ENCODE measurements at places on chromosomes 1 and 21.

DNA sequence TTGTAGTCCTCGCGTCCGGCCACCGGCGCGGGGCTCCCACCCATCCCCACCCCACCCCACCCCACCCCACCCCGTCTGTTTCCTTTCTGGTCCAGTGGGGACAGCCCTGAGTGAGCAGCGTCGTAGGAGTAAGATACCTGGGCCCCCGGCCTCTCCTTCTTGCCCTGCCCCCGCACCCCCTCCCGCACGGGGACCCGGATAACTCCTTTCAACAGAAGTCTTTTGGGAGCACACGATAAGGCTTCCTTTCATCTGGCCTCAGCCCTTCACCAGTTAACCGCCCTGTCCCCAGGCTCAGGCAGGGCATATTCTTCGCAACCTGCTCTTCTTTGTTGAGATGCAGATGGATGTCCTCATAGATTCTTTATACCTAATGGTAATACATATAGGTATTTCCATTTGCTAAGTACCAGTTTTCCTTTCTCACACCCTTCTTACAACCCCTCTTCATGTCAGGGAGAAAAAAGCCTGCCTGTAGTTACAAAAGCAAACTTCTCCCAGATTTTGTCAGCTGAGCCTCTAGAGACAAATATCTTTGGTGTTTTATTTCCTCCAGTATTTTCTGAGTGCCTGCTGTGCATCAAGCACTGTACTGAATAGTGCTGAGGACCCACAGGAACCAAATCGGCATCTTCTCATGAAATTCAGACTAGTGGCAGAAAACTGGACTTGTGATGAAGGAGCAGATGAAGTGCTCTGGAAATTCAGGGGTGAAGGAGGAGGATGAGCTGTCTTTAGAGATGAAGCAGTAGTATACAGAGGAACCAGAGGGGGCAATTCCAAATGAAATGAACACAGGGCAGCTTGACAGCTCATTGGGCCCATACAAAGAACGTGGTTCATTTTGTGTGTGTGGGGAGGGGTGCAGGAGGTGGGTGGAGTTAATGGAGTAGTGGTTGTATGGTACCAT lies 33.6 kb downstream of the SLC2A1 start:
- no peak for DNase-seq

DNA sequence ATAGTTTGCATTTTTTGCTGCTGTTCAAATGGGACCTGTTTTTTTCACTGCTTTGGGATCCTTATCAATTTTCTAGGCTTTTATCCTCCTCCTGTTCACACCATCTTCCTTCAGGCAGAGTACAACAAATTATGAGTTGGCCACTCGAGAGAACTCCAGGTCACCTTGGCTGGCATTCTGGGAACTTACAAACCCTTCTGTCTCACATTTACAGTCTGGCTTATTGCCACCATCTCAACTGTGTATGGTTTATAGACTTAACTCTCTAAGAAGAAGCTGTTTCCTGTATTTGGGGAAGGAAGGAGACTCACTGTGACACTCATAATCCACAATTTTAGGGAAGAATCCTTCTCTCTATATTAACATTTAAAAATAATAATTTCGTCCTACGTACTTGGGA lies 5.4 kb upstream of the ZNF691 start:
- no peak for DNase-seq

- DNase-seq: no peak
Observed at GRCh38 chr1:185526344-185527307, 207.6 kb upstream of the HMCN1 start.

GRCh38 chr1:28915031-28915895 lies 894 bp downstream of the EPB41 start:
- peak; percentile 32 for DNase-seq

DNA sequence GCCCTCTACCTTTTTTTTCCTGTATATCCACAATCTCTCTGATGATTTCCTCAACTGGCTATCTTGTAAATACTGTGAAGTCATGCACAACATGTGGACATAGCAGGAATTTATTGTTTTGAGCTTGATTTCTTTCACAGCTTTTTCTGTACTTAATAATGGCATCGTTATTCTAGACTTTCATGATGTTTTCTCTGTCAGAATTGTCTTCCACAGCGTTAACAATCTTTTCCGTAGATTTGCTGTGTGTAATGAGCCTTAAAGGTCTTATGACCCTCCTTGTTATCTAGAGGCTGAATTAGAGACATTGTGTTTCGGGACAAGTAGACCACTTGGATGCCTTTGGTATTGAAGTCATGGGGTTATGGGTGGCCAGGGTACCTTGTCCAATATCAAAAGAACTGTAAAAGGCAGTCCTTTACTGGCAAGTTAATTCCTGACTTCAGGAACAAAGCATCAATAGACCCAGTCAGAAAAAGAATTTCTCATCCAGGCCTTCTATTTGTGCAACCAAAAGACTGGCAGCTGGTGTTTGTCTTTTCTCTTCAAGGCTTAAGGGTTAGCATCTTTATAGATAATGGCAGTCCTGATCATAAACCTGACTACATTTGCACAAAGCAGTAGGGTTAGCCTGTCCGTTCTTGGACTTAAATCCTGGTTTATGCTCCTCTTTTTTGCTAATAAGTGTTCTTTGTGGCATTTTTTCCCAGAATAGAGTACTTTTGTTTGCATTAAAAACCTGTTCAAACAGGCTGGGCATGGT lies 30.1 kb upstream of the CHAF1B start:
- DNase-seq: no peak

GRCh38 chr1:24002695-24003094 lies 22.6 kb upstream of the SRSF10 start:
- DNase-seq: no peak

GRCh38 chr1:180924939-180925338 lies 12.2 kb downstream of the KIAA1614 start:
- DNase-seq: no peak

DNA sequence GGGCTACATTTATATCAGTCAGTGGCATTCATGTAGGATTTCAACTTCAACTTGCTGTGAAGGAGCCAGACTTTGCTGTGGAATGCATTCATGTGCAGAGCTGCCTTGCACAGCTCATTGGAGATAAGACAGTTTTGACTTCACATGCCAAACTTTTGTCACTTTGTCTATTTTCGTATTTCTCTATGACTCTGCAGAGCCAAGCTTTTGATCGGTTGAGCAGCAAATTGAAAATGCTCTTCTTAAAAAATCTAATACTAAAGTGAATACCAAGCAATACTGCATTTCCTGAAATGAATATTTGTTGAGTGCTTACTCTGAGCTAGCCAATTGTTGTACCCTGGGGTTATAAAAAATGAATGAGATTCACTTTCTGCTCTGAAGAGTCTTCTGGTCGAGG lies 388.7 kb downstream of the ST6GALNAC3 start:
- DNase-seq: no peak

GRCh38 chr1:179883040-179883744 lies 1.1 kb downstream of the TOR1AIP1 start:
- DNase-seq: peak; percentile 9

GRCh38 chr1:57494530-57495079 lies 70.7 kb upstream of the DAB1 start:
- DNase-seq: no peak

- DNase-seq: no peak
Observed at GRCh38 chr1:214476229-214476985, 75.0 kb downstream of the PTPN14 start.

DNA sequence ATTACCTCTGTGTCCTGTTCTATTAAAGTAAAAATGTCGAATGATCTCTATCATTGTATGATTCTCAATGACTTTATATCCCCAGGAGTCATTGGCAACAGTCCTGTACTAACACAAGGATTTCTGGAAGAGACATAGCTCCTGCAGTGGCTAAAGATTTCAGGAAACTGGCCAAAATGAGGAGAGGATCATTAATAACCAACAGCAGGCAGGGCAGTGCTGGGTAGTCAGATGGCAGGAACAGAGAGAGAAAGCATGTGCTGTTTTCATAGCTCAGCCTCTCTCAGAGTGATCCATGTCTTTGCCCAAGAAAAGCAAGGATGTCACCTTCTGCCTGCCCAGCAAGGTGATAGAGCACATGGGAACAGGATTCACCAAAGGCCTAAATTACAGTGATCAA lies 604.7 kb upstream of the PLXNA2 start:
- DNase-seq: no peak

DNA sequence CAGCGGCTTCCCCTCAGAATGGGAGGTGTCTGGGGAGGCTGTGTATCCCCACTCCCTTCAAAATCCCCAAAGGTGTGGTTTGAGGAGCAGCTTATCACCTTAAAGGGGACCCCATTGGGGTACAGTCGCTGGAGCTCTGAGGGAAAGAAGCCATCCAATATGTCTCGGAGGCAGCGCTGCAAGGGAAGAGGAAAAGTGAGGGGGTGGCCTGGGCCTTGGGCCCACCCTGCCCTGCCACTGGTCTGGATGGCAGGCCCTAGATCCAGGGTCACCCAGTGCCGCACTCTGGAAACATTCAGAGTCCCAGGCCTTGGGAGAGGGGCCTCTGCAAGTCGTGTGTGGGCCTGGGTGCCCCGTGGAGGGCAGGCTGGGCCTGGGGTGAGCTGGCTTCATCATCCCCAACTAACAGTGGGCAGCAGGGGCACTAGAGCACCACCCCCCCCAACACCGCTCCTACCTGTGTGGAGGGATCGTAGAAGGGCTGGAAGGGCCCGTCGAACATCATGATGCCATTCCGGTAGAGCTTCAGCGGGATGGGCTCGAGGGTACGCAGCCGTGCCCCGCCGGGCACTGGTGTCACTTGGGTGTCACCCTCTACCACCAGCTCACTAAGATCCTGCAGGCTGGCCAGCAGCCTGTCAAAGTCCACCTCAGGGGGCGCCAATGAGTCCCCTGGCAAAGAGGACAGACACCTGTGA lies 5.6 kb downstream of the SH3BGRL3 start:
- no peak for DNase-seq

DNA sequence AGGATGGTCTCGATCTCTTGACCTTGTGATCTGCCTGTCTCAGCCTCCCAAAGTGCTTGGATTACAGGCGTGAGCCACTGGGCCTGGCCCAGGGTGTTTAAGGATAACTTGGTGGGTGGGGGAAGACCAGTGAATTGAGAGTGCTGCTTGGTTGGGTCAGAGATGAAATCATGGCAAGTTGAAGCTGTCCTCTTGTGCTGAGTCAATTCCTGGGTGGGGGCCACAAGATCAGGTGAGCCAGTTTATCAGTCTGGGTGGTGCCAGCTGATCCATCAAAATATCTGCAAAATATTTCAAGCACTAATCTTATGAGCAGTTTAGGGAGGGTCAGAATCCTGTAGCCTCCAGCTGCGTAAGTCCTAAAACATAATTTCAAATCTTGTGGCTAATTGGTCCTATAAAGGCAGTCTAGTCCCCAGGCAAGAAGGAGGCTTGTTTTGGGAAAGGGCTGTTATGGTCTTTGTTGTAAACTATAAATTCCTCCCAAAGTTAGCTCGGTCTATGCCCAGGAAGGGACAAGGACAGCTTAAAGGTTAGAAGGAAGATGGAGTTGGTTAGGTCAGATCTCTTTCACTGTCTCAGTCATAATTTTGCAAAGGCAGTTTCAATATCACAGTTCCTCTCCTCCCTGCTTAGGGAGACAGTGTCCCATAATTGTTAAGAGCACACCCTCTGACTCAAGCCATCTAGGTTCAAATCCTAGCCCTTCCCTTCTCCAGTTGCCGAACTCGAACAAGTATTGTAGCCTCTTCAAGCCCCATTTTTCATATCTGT lies 66.8 kb upstream of the BACH1 start:
- DNase-seq: no peak

DNA sequence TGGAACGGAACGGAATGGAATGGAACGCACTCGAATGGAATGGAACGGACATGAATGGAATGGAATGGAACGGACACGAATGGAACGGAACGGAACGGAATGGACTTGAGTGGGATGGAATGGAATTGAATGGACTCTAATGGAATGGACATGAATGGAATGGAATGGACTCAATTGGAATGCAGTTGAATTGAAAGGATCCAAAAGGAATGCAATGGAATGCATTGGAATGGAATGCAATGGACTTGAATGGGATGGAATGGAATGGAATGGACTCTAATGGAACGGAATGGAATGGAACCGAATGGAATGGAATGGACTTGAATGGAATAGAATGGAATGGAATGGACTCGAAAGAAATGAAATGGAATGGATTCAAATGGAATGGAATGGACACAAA lies 102.4 kb upstream of the OR4F16 start:
- no peak for DNase-seq

- no peak for DNase-seq
Observed at GRCh38 chr21:33283203-33283602, 17.0 kb downstream of the IL10RB start.

DNA sequence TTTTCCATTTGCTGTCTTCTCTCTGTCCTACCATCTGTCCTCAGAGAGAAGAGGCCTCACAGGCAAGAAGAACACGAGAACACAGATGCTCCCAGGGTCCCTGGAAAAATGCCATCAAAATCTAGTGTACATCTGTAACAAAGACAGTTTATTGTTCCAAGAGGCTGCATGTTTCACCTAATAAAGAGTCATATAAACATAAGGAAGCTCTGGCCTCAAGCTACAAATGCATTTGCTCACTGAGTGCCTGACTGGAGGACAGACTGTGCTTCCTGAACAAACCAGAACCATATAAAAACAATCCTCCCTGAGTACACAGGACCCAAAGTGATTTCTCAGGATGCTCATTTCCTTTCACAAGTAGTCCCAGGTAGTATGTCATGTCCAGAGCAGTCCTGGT lies 76.3 kb upstream of the SLC44A3 start:
- DNase-seq: no peak

DNA sequence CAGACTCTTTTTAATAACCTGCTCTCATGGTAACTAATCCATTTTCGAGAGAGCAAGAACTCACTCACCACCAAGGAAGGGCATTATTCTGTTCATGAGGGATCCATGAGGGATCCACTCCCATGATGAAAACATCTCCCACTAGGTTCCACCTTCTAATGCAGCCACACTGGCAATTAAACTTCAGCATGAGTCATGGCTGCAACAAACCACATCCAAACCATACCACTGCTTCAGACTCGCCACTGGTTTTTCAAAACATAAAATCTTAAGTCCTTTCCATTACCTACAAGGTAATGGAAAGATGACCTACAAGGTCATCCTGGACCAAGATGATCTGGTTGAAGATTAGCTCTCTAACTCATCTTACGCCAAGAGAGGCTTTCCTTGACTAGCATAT lies 405.1 kb downstream of the VAV3 start:
- DNase-seq: no peak

DNA sequence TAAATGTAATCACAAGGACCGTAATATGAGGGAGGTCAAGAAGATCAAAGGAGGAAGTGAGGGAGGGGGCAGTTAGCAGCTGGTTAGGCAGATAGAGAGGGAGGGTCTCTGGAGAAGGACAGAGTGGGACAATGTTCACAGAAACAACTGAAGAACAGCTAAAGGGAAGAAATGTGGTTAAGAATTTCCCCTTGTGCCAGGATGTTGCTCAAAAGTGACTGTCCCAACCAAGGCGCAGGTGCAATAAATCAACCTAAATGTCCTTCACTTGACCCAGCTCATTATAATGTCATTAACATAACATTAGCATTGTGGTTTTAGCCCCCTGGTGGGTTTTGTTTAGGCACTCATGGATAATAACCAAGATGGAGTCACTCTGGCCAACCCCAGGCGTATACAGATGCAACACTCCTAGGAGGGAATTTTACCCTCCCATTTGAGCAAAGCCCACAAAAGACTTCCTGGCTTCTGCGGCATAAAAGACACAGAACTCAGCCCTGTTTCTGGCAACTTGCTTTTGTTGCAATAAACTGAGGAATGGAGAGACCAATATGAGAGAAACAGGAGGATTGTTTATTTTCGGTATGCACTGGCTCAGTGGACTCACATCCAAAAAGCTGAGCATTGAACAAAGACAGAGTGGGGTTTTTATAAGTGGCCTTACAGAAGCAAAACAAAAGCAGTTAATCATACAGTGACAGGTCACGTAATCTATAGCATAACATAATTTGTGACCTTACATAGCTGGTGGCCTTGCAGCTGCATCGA lies 7.3 kb upstream of the CA6 start:
- no peak for DNase-seq

Measured in activated T-cell treated with anti-CD3 and anti-CD28 coated beads, Interleukin-2, amount 50 U/mL, for 4 hours (primary cell).